ENCODE measurements at places on chromosomes 1 and 21.

DNA sequence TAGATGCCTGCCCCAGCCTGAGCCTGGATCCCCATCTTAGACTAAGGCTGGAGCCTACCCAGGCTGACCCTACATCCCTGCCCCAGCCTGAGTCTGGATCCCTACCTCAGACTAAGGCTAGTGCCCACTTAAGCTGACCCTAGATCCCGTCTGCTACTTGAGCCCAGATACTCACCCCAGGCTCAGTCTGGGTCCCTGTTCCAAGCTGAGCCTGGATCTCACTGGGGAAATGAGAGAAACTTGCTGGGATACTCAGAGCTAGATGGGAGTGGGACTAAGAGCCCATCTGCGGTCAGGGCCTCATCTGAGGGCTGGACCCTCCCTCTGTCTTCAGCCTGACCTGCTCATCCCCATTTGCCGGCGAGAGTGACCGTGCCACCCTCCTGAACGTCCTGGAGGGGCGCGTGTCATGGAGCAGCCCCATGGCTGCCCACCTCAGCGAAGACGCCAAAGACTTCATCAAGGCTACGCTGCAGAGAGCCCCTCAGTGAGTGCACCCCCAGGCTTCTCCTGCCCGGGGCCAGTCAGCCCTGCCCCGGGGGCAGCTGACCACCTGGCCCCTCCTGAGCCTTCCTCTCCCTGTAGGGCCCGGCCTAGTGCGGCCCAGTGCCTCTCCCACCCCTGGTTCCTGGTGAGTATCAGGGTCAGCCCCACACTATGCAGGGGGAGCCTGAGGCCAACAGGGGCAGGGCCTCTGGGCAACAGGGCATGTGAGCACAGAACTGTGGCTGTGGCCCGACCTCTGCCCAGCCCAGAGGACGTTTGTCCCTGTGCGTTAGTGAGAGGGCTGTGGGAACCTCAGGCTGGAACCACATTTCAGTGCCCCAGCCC lies 36.8 kb downstream of the TRIM11 start:
- DNase-seq = no peak

GRCh38 chr1:215718575-215719287 lies 151.6 kb downstream of the KCTD3 start:
- DNase-seq = no peak

GRCh38 chr1:114126261-114127095 lies 27.2 kb downstream of the SYT6 start:
- DNase-seq = no peak

DNA sequence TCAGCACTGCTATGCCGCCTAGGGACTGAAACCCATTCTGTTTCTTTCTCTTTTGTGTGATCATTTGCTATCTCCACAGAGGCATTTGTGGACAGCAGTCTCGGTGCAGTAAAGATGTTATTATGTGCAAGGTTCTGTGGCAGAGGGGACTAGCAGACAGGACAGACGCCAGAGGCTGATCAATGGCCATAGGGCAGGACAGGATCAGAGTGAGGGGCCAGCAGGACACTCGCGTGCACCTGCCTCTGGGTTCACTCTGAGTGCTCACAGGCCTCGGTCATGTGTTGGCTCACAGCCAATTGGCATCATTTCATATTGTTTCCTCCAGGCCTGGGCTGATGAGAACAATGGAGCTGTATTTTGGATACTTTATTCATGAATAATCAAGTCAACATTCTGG lies 212.6 kb downstream of the TGFB2 start:
- peak; percentile 43 for DNase-seq

GRCh38 chr1:201350884-201351283 lies 26.6 kb downstream of the TNNT2 start:
- DNase-seq = no peak

DNA sequence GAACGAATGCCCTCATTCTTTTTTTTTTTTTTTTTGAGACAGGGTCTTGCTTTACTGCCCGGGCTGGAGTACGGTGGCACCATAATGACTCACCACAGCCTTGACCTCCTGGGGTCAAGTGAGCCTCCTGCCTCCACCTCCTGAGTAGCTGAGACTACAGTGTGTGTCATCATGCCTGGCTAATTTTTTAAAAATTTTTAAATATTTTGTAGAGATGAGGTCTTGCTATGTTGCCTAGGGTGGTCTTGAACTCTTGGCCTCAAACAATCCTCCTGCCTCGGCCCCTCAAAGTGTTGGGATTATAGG lies 69.4 kb downstream of the ALG14 start:
- no peak for DNase-seq
